ENCODE measurements at places on chromosomes 6 and 20. TPM values are rescaled to one million over a fixed set of nuclear protein-coding genes. Genes with fewer than 3 reads are reported as not detected.

MROH8 gene
- total RNA-seq, result 1.3 TPM

VSX1 gene
- not detected for total RNA-seq

ARHGAP40 gene
- total RNA-seq, result not detected

PSMB9 gene
- total RNA-seq, result 27.2 TPM

MCCD1 gene
- total RNA-seq, result not detected

RNF39 gene
- total RNA-seq, result not detected

MBOAT1 gene
- total RNA-seq, result 0.69 TPM

OPN5 gene
- not detected for total RNA-seq

MATN4 gene
- not detected for total RNA-seq

EPB41L1 gene
- total RNA-seq, result 33.9 TPM

LRRN4 gene
- total RNA-seq, result not detected

BPHL gene
- 12.0 TPM for total RNA-seq

PGC gene
- total RNA-seq, result not detected

PHF1 gene
- 32.6 TPM for total RNA-seq

DDO gene
- 0.44 TPM for total RNA-seq

CAP2 gene
- total RNA-seq, result 0.49 TPM

MYL9 gene
- total RNA-seq, result 39.0 TPM

RNASET2 gene
- total RNA-seq, result 40.2 TPM

EYA4 gene
- total RNA-seq, result 0.81 TPM

BTBD3 gene
- total RNA-seq, result 20.5 TPM

TMEM170B gene
- 0.98 TPM for total RNA-seq

TAGAP gene
- not detected for total RNA-seq

TSHZ2 gene
- total RNA-seq, result 16.7 TPM

CNR1 gene
- total RNA-seq, result 16.8 TPM

KCNK16 gene
- total RNA-seq, result not detected

CTCFL gene
- not detected for total RNA-seq

MUC22 gene
- total RNA-seq, result not detected

CNBD2 gene
- 5.1 TPM for total RNA-seq

RALGAPA2 gene
- total RNA-seq, result 8.0 TPM

FNDC1 gene
- 1.7 TPM for total RNA-seq

ADGRG6 gene
- total RNA-seq, result 0.06 TPM

WTAP gene
- total RNA-seq, result 72.7 TPM

BPIFB2 gene
- total RNA-seq, result not detected

PI3 gene
- not detected for total RNA-seq

LY86 gene
- total RNA-seq, result not detected

SLPI gene
- total RNA-seq, result not detected

EYA2 gene
- total RNA-seq, result 0.49 TPM

HMGCLL1 gene
- total RNA-seq, result not detected

CCN6 gene
- not detected for total RNA-seq

DACT2 gene
- 5.3 TPM for total RNA-seq

SPATA25 gene
- 1.7 TPM for total RNA-seq

HDGFL1 gene
- total RNA-seq, result not detected

FOXP4 gene
- 7.8 TPM for total RNA-seq

KCNS1 gene
- 2.4 TPM for total RNA-seq

SNPH gene
- total RNA-seq, result 3.4 TPM

LHFPL5 gene
- total RNA-seq, result not detected

APCDD1L gene
- 14.9 TPM for total RNA-seq

HLA-G gene
- not detected for total RNA-seq

GJA1 gene
- 71.6 TPM for total RNA-seq

GPR63 gene
- 0.05 TPM for total RNA-seq

ZFAND3 gene
- 38.0 TPM for total RNA-seq

CDH4 gene
- not detected for total RNA-seq

PTPRT gene
- 0.05 TPM for total RNA-seq

EBF4 gene
- total RNA-seq, result 0.49 TPM

TOX2 gene
- 5.0 TPM for total RNA-seq

RAB32 gene
- total RNA-seq, result 28.5 TPM

ADGRB3 gene
- total RNA-seq, result 6.4 TPM

RBM12 gene
- 29.3 TPM for total RNA-seq

All from cardiac ventricle fibroblast (primary cell).